Head of caudate nucleus (tissue), 42 donors: ENCODE measurements at places on chromosomes 3 and 15.
A peak's percentile ranks its signal among the peaks of the same experiment; 100 is the strongest.

GRCh38 chr3:139450159-139450558 is 26.2 kb downstream of the RBP2 start:
- no peak for DNase-seq

- no peak for DNase-seq
These were observed 10.3 kb upstream of the RYK start for GRCh38 chr3:134260987-134261386.

- no peak for DNase-seq
These were observed 35.8 kb downstream of the THSD4 start for GRCh38 chr15:71151081-71151480.

DNA sequence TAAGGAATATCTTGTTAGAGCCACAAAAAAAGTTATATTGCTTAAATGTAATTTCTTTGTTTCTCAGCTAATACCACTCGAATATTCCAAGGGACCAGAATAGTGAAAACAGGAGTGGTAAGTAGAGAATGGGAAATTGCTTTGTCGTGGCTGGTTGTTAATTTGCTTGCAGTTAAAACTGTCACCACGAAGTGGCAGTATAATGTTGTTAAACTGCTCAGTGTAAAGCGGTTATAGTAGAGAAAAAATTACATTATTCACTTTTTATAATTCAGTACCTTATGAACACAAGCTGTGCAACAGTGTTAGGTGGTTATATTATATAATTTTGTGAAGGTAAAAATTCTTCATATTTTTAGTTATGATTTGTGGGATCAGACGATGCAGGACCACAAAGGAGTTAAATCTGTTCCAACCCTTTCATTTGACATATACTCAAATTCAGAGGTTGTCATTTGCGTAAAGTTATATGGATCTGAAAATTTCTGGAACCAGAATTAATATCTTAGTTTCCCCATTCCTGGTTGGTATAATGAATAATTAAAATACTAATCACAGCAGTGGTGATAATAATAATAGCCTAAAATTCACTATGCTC is 171.8 kb downstream of the FEZF2 start:
- no peak for DNase-seq

DNA sequence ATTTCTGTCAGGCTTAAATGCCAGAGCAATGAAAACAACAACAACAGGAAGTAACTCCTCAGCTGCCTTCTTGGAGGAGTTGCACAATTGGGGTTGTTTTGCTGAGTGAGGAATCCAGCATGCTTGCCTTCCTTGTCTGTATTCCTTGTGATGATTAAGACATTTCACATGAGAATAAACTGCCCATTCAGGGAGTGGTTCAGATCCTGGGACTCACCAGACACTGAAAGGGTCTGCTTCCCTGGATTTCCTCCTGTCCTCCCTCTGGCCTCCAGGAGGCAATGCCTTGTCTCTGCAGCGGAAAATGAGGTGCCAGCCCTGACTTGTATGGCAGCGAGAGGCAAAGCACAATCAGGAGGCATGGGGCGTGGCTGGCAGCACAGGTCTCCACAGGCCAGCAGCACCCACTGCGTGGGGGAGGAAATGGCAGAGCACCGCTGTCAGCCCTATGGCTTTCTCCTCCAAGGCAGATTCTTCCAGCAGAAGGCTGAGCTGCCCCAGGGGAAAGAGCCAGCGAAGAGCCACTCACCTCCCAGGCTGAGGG is 41.5 kb downstream of the RBP2 start:
- no peak for DNase-seq

GRCh38 chr3:55042591-55042990 is 114.7 kb upstream of the LRTM1 start:
- DNase-seq = no peak

DNA sequence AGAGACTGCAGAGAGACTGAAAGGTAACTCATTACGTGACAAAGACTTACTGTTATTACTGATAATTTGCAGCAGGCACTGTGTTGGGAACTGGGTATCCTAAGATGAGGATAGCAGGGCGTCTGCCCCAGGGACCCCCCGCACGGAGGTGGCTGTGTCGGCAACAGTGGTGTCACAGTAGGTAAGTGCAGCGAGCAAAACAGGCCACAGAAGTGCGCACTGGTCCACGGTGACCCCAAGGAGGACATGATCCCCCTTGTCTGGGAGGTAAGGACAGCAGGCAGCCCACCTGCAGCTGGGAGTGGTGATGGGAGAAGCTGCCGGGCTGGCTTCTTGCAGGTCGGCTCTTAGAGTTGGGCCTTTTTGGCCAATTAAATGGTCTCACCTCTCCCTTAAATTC is 82.9 kb downstream of the FAM43A start:
- DNase-seq = no peak

DNA sequence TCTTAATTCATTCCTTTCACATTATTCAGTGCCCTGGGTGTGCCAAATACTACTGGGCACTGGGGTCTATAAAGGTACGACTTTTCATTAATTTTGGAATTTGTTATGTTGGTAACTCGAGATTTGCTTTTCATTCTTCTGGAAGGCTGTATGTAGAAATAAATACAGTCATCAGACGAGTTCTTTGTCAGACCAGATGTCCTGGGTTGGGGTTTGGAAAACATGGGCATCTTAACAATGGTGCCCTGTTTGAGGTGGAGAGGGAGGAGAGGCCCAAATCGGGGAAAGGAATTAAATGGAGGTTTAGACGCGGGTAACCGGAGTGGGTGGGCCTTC is 662 bp upstream of the GLCE start:
- DNase-seq = no peak

- no peak for DNase-seq
These were observed 122.5 kb downstream of the ADAM10 start for GRCh38 chr15:58627046-58627445.

DNA sequence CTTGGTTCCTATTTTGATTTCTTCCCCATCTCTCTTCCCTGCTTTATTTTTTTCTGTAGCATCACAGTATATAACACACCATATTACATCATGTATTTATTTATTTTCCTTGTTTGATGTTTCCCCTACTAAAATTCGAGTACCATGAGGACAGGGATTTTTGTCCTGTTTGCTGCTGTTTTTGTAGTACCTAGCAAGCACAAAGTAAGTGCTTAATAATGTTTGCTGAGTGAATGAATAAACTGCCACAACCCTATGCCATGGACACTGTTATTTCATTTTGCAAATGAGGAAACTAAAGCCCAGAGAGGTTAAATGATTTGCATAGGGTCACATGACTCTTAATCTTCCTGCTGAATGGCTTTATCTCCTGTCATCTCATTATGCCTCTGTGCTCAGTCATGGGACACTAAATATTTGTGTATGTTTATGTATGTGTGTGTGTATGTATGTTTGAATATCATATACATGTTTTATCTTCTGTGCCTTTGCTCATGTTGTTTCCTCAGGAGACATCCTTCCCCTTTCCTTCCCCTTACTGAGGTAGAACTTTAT is 26.1 kb upstream of the MGA start:
- no peak for DNase-seq

GRCh38 chr3:15805756-15806266 is 8.0 kb upstream of the ANKRD28 start:
- no peak for DNase-seq

DNA sequence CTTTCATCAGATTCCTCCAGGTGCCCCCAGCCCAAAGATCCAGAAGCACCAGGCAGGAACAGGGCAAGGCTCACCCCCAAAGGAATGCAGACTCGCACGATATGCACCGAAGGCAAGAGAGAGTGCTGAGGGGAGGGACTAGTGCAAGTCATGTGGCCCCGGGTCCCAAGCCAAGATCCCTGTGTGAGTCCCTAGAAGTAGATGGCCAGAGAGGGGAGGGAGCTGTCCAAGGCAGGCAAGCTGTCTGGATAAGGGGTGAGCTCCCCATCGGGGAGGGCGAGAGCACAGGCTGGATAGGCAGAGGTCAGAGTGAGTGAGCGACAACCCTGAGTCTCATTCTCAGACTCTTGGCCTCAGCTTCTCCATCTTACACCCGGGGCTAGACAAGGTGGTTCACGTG is 171.5 kb upstream of the LINGO1 start:
- DNase-seq = no peak

- no peak for DNase-seq
These were observed 562.8 kb downstream of the NR2F2 start for GRCh38 chr15:96893159-96893906.

DNA sequence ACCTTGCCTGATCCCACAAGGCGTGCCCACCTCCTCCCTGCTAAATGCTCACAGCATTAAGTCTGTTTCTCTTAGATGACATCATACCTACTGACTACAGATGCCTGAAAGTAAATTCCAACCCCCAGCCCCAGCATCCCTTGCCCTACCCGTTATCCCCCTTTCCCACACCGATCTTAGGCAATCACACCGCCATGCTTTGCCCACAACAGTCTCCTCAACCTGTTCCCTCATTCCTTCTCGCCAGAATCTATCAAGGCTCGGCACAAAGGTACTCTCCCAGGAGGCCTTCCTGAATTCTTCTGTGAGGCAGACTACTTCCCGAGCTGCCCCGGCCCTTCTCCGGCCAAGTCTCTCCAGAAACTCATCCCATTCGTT is 789 bp upstream of the SEC61A1 start:
- DNase-seq = peak; percentile 6

DNA sequence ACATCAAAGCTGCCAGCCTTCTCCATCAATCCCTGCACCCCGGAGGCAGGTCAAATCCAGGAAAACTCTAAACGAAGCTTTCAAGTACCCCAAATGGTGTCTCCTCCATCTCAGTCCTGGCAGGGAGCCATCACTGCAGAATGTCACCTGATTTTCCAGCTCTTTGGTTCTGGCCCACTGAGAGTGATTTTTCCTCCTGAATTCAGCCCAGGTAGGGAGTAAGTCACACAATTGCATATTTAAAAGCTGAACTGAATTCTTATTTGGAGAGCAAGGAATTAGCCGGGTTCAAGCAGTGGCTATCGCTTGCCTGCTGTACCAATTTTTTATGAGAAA is 5.3 kb downstream of the RFTN1 start:
- no peak for DNase-seq

DNA sequence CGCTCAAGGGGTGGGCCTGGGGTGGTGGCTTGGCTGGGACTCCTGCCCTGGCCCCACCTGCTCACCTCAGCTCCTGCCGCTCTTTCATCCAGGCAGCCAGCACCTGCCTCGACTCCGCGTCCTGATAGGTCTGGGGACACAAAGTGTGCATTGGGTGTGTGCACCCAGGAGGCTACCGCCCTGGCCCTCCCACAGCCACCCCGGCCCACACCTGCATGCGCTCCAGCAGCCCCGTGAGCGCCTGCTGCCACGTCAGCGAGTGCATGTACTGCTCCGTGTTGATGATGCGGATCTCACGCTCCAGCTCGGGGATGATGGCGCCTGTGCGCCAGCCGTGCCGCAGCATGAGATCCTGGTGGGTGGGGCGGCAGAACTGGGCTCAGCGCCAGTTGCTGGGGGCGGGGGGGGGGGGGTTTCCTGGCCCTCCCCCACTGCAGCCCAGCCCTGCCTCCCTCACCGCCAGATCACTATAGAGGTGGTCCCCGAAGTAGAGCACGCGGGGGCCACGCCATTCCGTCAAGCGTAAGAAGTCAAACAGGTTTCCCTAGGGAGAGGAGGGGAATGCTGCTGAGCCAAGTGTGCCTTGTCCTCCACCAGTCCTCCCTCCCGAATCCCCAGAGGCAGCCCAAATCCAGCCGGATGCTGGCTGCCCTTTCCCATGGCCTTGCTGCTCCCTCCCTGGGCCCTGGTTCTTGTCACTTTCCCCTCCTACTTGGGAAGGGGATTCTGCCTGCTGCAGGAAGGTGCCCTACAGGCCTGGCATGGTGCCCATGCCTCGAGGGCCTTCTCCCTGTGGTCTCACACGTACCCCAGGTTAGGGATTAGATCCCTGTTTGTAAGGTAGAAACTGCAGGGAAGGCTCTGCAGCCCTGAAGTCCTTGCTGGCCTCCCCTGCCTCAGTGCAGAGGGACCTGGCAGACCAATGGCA is 8.6 kb downstream of the NT5DC2 start:
- DNase-seq = no peak

DNA sequence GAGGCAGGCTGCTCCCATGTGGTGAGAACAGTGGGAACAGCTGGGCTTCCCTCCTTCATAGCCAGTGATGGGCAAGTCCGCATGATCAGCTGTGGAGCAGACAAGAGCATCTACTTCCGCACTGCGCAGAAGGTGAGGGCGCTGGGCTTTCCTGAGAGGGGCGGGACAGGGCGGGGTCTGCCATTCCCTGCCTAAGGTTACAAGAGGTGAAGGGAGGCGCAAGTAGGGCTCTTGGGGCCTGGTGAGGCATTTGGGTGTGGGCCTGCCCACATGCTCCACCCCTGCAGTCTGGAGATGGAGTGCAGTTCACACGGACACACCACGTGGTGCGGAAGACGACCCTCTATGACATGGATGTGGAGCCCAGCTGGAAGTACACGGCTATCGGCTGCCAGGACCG is 10.6 kb upstream of the JMJD7 start:
- DNase-seq = no peak

DNA sequence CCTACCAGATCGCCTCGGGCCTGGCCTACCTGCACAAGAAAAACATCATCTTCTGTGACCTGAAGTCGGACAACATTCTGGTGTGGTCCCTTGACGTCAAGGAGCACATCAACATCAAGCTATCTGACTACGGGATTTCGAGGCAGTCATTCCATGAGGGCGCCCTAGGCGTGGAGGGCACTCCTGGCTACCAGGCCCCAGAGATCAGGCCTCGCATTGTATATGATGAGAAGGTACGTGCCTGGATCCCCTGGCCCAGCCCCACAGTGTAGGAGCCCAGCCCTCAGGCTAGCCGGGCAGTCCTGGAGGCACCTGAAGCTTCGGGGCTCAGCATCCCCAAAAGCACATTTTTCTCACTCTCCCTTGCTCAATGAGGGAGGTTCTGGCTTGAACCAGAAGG is 135.8 kb downstream of the LRRK1 start:
- no peak for DNase-seq

DNA sequence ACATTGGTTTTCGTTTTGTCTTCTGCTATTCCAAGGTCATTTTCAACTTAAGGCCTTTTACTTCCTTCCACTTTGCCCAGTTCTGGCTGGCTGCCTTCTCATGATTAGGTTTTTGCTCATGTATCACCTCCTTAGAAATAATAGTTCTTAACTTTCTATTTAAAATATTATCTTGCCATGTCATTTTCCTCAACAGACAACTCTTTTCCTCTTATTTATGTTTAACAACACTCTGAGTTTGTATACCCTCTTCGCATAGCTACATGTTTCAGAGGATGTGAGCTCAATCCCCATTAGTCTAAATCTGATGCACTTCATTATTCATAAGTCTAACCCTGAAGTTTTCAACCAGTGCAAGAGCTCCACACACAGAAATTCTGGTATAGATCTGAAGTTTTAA is 299.1 kb downstream of the BCHE start:
- DNase-seq = no peak

DNA sequence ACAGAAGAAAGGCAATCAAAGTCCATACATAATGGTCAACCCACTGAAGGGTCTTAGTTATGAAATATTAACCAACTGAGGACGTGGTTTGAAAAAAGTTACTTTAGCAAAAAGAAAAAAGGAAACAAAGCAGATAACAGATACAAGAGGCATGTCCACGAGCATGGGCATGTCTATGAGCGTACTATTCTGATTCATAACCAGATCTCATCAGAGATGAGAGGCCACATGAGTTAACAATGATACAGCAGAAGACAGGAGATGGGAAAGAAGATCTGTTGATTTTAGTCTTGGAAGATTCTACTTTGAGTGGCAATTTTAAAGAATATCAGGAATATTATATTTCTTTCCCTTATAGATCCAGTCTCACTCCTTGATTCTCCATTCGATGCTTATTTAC is 262.9 kb upstream of the SLITRK3 start:
- no peak for DNase-seq
